ENCODE measurements at places on chromosomes 6 and 20.

DNA sequence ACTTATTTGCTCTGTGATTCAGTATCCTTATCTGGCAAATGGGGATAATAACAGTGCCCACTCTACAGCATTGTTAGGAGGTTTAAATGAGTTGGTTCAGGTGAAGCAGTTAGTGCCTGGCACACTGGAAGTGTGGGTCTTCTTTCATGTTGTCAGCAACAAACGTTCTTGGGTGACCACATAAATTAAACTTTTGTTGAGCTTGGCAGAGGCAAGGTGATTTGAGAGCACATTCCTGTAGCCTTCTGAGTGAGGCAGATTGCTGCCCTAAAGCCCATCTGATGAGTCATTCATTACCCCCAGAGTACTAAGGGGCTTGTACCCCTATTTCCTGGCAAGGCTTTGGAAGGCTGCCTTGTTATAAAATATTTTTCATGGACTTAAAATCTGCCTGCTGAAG is 25.8 kb downstream of the SEC23B start:
- no peak for DNase-seq

GRCh38 chr6:11615214-11615602 is 77.7 kb downstream of the TMEM170B start:
- DNase-seq = no peak

DNA sequence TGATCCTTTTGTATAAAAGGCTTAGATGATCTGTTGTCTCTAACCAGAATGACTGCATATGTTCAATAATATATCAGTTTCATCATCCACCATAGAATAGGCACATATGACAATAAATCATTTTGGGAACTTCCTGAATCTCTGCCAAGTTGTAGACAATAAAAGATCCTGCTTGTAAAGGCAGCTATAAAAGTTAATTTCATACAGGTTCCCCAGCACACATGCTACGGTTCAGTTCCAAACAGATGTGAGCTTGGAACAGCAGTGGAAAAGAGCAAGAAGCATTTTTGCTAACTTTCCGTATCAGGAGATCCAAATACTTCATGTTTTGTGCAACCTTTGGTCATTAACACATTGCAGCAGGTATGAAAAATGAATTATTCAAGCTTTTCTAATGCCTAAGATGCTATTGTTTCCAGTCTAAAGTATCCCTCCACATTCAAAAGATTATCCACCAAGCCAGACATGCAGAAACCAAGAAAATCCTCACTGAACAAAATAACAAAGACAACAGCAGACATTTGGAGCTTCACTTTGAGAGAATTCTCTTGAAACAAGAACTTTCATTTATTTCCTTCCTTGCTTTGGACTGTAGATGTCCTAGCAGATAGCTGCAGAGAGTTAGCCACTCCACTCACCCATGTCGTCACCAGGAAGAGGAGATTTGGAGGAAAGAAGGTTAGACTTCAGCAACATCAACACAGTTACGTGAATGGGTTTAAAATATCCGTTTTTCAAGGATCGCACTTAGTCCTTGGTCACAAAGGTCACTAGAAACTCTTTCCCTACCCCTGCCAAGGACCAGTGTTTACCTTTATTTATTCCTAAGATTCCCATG is 453.5 kb upstream of the JARID2 start:
- DNase-seq = no peak

GRCh38 chr6:51953246-51953645 is 134.2 kb downstream of the PKHD1 start:
- no peak for DNase-seq

DNA sequence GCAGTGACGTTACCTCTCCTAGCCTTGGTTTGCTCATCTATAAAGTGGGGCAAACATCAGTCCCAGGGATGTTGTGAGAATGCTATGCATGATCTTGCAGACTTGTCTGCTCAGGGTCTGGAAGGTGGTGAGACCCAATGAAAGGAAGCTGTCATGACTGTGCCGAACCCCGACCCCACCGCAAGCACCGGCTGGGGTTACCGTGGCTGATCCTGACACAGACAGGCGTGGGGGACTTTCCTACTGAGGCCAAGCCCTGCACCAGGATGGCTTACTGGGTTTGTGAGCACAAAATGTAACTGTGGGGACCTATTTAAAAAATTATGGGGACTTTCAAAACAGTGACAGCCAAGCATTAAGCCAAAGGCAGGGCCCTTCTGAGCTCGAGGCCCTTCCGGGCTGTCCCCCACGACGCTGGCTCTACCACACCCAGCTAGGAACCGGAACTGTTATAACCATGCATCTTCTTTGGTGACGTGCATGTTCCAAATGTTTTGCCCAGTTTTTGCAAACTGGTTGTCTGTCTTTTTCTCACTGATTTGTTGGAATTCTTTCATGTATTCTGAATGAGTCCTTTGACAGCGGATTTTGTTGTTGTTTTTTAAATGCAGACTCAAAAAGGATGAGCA is 76.6 kb upstream of the PMEPA1 start:
- DNase-seq = no peak

GRCh38 chr6:142868917-142869316 is 76.1 kb downstream of the HIVEP2 start:
- no peak for DNase-seq

DNA sequence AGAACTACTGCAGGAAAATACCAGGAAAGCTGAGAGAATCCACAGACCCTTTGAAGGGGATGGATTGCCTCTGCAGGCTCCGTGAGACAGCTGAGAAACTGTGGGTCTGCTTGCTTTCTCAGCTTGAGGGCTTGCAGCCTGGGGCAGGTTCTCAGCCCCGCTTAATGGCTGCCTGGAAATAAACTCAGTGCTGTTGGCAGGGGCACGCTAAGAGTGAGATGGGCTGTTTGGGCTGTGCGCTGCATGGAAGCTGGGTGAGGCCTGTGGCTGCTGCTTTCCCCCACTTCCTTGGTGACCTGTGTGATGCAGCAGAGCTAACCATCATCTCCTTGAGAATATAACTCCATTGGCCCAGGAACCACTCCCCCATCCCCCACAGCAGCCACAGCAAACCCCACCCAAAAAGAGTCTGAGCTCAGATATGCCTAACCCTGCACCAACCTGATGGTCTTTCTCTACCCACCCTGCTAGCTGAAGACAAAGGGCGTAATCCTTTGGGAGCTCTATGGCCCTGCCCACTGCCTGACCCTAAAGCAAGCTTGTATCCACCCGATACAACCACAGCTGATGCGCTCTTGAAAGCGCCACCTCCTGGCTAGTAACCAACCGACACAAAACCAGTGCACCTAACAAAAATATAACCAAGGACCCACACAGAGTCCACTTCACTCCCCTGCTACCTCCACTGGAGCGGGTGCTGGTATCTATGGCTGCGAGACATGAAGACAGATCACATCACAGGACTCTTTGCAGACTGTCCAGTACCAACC is 800.6 kb upstream of the MAP3K7 start:
- DNase-seq = no peak

All from kidney (tissue), 22 donors.